ENCODE measurements at places on chromosomes 4 and X. TPM values are rescaled to one million over a fixed set of nuclear protein-coding genes. Genes with fewer than 3 reads are reported as not detected.

DNA sequence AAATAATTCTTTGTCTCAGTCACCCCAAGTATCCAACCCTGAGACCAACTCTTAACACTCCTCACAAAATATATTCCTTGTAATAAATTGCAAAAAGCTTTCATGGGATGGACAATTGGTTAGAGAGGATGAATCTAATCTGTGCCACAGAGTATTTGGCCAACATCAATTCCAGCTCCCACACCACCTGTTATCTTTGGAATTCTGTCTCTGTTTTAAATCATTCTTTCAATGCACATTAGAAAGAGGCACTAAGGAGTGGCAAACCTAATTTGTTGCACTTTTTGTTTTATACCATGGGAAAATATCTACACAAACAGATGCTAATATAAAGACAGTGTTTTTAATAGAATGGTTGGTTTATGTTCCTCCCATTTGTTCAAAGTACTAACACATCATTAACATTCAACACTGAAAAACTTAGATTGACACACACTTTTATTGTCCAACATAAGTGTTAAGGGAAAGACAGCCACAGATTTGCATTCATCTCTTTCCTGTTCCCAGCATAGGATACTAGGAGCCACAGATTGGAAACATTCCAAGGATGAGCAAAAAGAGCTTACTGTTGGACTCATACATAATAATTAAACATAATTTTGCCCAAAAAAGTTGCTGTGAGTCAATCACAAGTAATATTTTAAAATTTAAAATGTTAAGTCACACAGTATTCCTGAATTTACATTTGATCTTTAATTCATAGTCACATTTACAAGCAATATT is 116.4 kb downstream of the PPA2 start:
- no peak overlapping the region for H3K4me3 ChIP-seq
- no peaks in the 10 kb centered on the region for H3K4me1 ChIP-seq
- DNase-seq = no peak

DNA sequence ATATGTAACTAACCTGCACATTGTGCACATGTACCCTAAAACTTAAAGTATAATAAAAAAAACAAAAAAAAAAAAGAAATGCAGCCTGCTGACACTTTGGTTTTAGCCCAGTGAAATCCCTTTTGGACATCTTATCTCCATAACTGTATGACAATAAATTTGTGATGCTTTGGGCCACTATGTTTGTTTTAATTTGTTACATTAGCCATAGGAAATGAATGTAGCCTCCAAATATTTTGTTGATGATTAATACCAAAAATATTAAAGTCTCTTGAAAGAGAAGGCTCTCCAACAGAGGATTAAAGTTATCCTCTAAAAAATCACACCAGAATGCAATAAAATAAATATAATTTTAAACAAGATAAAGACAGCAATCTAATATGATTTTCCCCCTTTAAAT is 852.7 kb upstream of the SLIT2 start:
- H3K27me3 ChIP-seq = no peaks in the 10 kb centered on the region
- H3K4me1 ChIP-seq = no peaks in the 10 kb centered on the region
- H3K4me3 ChIP-seq = no peak overlapping the region
- no peak overlapping the region for H3K27ac ChIP-seq
- no peak for DNase-seq

DNA sequence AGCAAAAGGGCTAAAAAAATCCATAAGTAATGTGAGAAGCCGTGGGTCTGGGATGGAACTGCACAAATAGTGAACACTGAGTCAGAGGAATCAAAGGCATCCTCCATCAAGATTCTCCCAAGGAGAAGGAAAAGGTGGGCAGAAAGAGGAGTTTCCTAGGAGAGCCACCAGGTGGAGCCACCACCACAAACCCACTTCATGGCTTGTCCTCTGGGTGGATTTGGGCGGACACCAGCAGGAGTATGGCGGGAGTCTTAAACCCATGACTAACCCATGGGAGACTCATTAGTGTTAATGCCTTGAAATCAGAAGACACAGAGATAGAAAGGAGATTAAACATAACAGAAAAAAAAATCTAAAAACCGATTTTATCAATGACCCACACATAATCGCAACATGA is 147.7 kb downstream of the SH3KBP1 start:
- DNase-seq = no peak
- no peak overlapping the region for H3K4me3 ChIP-seq
- H3K27me3 ChIP-seq = no peaks in the 10 kb centered on the region
- no peak overlapping the region for H3K27ac ChIP-seq
- H3K4me1 ChIP-seq = peaks cover 46% of the 10 kb centered on the region

GRCh38 chr4:151729731-151730559 is 30.9 kb downstream of the GATB start:
- H3K27ac ChIP-seq = no peak overlapping the region
- no peaks in the 10 kb centered on the region for H3K27me3 ChIP-seq
- DNase-seq = no peak
- peaks cover 1% of the 10 kb centered on the region for H3K4me1 ChIP-seq
- peaks cover 11% of the 10 kb centered on the region for H3K36me3 ChIP-seq

DNA sequence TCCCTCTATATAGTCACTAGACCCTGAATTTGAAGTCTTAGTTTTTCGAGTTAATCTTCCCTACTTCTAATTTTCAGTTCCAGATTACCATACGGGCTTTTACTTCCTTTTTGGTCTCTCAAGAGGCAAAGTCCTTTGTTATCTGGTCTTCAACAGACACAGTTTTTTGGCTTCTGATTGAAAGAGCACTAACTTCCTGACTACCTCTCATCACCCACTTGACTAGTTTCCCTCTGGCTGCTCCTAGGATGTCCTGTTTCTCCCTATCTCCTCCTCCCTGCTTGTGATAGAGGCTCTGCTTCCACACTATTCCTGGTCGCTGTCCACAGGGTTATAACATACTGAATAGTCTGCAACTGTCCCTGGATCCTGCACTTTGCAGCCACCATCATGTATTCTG is 16.7 kb upstream of the WDR44 start:
- DNase-seq = no peak
- no peak overlapping the region for H3K4me3 ChIP-seq
- H3K4me1 ChIP-seq = no peaks in the 10 kb centered on the region
- H3K36me3 ChIP-seq = no peaks in the 10 kb centered on the region
- H3K27me3 ChIP-seq = no peaks in the 10 kb centered on the region

- DNase-seq = no peak
- peaks cover 12% of the 10 kb centered on the region for H3K27me3 ChIP-seq
- peaks cover 7% of the 10 kb centered on the region for H3K4me1 ChIP-seq
- H3K4me3 ChIP-seq = no peak overlapping the region
- H3K27ac ChIP-seq = no peak overlapping the region
Observed at GRCh38 chr4:153146031-153146430, 58.2 kb upstream of the TRIM2 start.

GRCh38 chr4:102723511-102723910 is 37.3 kb downstream of the MANBA start:
- no peak overlapping the region for H3K27ac ChIP-seq
- no peaks in the 10 kb centered on the region for H3K27me3 ChIP-seq
- peaks cover 7% of the 10 kb centered on the region for H3K4me1 ChIP-seq
- no peak for DNase-seq

DNA sequence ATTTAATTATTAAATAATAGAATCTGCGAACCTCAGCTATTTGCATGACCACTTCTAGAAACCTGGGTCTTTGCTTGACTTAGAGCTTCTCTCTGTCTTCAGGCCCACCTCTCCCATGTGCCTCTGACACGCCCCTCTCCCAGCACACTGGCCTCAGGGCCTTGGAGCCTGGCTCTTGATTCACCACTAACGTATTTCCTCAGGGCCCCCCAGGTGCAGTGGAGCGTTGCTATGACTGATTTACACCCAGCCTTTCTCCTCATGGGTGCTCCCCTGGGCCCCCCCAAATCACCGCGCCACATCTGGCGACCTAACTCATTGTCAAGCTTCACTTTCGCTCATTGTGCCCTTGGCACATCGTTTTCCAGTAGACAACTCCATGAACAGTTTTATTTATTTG is 37.9 kb upstream of the TENM3 start:
- H3K27ac ChIP-seq = no peak overlapping the region
- no peak overlapping the region for H3K4me3 ChIP-seq
- no peaks in the 10 kb centered on the region for H3K27me3 ChIP-seq
- H3K36me3 ChIP-seq = no peaks in the 10 kb centered on the region

The PWWP3B gene
- total RNA-seq = not detected

The SPANXN4 gene
- not detected for total RNA-seq

The STK26 gene
- 20.7 TPM for total RNA-seq

Measured in activated B cell treated with CpG ODN at 0.5 μM for 24 hours (primary cell).